CD8-positive, alpha-beta memory T cell (primary cell): ENCODE measurements at places on chromosomes 2 and 18.

- DNase-seq, result peak; percentile 47
Measured at GRCh38 chr18:57077786-57078552, 68.9 kb upstream of the BOD1L2 start.

GRCh38 chr2:235934059-235934773 is 234.0 kb downstream of the GBX2 start:
- DNase-seq, result no peak

GRCh38 chr2:225771701-225772100 is 372.2 kb downstream of the NYAP2 start:
- DNase-seq, result no peak

DNA sequence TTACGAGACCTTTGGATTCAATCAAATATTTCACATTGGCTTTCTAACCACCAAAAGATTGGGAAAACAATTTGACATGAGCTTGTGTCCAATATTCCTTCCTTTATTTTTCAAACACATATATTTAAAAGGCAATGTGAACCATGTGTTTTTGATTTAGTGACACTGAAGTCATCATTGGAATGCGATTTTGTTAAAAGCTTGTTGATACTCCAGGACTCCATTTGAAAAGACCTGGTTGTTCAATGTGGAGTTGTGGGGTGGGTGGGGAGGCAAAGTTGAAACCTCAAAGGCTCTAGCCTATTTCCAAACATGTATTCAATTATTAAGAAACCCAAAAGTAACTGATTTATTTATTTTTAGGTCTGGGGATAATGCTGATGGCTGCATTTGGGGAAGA is 114.1 kb upstream of the TRIB2 start:
- no peak for DNase-seq
